ENCODE measurements at places on chromosomes 13 and 19. TPM values are rescaled to one million over a fixed set of nuclear protein-coding genes. Genes with fewer than 3 reads are reported as not detected.

Gene SIGLEC5
- not detected for total RNA-seq

Gene KIR2DL3
- total RNA-seq = not detected

Gene ATG4D
- 20.7 TPM for total RNA-seq

Gene MBD3L1
- not detected for total RNA-seq

Gene KLK14
- 0.50 TPM for total RNA-seq

Gene WDR87
- not detected for total RNA-seq

Gene AP3D1
- 161 TPM for total RNA-seq

Data from mammary epithelial cell (primary cell).